Left lobe of liver (tissue), 2 donors: ENCODE measurements at places on chromosomes 11 and 22. TPM values are rescaled to one million over a fixed set of nuclear protein-coding genes. Genes with fewer than 3 reads are reported as not detected.

Gene GGTLC3
- total RNA-seq = not detected

Gene PARVB
- 14.3 TPM for total RNA-seq

Gene KCNJ1
- not detected for total RNA-seq

Gene FKBP2
- total RNA-seq = 82.6 TPM

Gene HTR3A
- total RNA-seq = not detected

Gene NELL1
- not detected for total RNA-seq

Gene THRSP
- 48.6 TPM for total RNA-seq

DNA sequence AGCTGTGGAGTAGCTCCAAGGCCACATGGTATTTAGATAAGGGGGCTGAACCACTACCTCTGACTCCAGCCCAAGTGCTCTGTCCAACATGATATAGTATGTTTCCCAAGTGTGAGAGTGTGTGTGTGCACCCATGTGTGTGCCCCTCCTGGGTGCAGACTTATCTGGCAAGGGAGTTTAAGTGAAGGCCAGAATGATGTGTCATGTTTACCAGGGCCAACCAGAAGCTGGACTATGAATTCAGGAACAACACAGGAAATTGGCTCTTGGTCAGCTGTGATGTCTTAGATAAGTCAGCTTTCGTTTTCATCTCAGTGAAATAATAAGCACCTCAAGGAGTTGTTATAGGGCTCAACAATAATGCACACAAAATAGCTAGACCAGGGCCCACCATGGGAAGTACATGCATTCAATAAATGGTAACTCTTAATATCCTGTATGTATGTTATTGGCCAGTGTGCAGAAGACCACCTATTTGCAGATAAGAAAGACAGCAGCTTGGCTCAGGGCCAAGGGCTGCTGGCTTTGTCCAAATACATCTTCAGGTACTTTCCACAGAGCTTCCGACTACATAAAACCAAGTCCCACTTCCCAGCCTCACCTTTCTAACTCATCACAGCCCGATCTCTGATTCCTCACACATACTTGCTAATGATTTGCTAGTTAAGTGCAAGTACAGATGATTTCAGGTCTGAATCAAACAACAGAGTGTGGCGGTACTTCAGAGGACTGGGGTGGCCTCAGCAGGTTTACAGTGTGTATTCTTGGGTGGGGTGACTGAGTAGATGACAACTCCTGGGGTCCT lies 120.9 kb downstream of the ME3 start:
- no peak for DNase-seq

DNA sequence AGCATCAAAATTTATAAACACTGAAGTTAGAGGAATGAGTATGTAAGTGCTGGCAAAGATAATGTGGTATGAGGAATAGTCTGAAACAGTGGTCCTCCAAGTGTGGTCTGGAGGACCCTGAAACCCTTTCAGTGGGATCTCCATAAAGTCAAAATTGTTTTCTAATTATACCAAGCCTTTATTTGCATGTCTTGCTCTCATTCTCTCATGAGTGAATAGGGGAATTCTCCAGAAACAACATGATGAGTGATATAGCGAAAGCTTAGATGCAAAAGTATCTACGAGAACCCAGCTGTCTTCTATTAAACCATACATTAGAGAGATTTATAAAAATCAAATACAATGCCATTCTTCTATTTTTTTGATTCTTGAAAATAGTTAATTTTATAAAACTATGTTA lies 145.0 kb upstream of the RAG2 start:
- no peak for DNase-seq

GRCh38 chr11:113587308-113587739 lies 112.1 kb upstream of the DRD2 start:
- no peak for DNase-seq

DNA sequence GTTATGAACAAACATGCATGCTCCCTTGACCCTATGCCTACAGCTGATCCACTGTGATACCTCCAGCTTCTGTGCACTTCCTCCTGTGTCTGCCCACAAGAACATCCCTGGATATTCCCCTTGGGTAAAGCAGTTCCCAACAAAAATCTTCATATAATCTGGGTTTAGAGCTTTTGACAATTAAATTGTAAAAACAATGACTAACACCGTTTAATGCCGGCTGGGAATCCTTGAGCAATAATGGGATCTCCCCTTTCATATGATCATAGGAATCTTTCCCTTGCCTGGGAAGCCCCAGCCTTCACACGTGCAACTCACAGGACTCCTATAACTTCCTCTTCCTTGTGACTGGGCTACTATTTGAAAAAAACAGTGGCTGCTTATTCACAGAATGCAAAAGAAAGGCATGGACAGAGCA lies 6.3 kb upstream of the ZC3H12C start:
- no peak for DNase-seq

DNA sequence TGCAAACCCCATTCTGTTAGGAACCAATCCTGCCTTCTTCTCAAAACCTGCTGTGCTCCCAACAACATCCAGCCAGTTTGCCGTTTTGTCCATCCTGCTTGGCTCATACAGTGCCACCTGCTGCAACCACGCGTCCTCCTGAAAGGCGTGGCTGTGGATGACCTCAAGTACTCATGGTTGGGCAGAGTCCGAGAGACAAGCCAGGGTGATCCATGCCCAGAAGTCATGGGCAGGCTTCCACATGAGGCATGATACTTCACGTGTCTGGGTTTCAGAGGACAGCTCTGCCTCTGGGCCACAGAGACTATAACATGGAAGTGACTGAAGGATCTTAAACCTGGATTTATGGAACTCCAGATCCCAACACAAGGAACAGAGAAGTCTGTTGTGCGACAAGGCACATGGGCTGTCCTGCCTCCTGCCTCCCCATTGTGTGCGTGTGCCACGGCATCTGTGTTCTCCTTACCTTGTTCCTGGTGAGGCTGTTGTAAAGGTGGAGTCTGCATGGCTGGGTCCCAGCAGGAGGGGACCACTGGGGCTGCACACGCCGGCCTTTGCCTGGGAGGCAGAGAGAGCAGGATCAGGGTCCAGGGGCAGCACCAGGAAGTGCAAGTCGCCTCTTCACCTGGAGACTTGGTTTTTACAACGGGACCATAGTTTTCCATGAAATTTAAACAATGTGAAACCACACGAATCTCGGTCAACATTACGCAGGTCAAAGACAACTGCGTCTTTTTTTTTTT lies 15.4 kb downstream of the CARS1 start:
- peak; percentile 96 for DNase-seq

DNA sequence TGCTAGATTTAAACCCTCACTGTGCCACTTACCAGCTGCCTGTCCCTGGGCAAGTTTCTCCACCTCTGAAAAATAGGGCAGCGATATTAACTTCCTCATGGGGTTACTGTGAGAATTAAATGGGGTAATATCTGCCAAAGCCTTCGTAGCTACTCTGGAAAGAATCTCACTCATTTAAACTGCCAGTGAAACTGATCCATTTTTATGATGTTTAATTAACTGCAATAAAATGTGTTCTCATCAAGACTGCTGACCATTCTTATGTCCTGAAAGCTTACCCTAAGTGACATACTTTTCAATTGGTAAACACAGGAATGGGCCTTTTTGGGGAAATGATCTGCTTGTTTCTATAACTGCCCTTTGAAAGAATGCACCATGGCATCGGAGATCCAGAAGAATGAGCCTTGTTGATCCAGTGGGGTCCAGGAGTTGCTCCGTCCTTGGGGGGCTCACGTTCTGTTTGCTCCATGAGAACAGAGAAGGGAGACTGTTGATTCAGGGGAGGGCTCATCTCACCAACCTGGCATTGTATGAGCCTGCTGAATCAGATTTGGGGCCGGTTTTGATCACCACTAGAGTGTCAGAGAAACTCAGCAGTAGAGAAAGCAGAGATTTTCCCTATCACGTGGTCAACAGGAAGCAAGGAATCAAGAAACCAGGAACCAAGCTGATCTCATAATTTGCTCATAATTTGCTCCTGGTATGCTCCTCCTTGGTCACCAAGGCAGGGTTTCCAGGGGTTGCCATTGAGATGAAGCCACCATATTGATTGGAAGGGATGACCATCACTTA lies 7.0 kb upstream of the CCDC86 start:
- no peak for DNase-seq

DNA sequence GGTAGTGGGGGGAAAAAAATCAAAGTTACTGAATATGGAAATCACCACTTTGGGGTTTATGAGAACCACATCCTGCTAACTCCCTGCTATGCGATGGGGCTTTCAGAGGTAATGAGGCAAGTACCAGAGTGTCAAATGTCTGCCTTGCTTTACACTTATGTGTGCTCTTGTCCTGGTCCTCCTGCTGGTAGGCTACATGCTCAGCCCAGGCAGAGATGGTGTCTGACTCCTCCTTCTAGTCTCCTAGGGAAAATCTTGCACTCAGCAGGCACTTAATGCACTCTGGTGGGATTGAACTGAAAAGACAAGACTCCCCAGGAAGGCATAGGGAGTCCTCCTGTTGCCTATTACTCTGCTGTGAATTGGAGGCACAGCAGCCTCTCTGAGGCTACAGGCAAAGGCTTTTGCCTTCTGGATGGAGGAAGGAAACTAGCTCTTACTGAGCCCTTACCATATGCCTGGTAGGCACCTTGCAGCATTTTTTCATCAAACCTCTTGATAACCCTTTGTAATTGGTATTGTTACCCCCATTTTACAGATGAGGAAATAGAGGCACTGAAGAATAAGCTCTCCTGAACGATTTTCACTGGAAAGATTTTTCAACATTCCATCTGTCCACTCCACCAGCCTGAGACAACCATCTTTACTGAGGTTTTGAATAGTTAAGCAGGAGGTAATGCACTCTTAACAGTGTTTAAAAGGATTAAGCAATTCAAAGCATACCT lies 132.1 kb upstream of the PAX6 start:
- no peak for DNase-seq

GRCh38 chr22:36325154-36326031 lies 62.4 kb downstream of the MYH9 start:
- DNase-seq = no peak

DNA sequence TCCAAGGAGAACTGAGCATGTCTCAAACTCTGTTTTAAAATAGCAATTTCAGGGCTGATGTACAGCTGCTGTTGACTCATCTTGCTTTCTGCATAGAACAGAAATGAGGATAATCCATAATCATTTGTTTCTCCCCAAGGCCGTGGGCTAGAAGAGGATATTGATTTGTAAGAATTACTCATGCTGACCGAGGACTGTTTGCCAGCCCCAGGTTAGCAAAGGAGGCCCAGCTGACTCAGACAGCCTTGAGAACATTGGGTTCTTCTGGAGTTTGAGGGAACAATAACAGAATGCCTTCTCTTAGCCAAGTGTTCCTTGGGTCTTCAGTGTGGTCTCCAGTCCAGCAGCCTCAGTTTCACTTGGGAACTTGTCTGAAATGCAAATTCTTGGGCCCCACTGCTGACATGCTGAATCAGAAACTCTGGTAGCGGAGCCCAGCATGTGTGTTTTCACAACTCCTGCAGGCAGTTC lies 92.0 kb downstream of the ZC3H12C start:
- no peak for DNase-seq

GRCh38 chr11:110951037-110951949 lies 239.1 kb upstream of the ARHGAP20 start:
- DNase-seq = no peak

GRCh38 chr11:113243696-113244095 lies 70.7 kb upstream of the TTC12 start:
- DNase-seq = no peak

DNA sequence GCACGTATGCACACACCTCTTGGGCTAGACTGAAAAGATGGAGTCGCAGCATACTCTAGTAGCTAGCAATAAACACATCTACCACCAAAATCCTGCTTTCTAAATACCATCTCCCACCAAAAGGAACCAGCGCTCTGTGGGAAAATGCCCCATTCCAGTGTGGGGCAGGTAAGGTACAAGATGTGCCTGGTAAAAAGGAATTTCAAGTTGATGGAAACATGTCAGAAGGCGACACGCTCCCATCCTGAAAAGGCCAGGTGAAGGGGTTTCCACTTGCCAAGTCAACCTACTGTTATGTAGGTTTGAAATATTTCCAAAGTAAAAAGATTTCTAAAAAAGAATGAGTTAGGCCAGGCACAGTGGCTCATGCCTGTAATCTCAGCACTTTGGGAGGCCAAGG lies 8.8 kb downstream of the DGCR2 start:
- no peak for DNase-seq

- no peak for DNase-seq
Measured at GRCh38 chr11:66720899-66721470, 8.0 kb downstream of the SPTBN2 start.

DNA sequence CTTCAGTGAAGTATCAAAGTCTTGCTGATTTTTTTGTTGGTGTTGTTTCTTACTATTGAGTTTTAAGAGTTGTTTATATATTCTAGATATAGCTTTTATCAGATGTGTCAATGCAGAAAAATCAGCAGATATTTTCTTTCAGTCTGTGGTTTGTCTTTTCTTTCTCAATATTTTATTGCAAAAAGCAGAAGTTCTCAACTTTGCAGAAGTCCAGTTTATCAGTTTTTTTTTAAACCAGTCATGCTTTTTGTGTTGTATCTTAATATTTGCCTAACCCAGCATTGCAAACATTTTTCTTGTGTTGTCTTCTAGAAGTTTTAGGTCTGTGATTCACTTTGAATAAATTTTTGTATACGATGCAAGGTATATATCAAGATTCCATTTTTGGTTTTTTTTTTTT lies 7.0 kb downstream of the ASRGL1 start:
- no peak for DNase-seq

DNA sequence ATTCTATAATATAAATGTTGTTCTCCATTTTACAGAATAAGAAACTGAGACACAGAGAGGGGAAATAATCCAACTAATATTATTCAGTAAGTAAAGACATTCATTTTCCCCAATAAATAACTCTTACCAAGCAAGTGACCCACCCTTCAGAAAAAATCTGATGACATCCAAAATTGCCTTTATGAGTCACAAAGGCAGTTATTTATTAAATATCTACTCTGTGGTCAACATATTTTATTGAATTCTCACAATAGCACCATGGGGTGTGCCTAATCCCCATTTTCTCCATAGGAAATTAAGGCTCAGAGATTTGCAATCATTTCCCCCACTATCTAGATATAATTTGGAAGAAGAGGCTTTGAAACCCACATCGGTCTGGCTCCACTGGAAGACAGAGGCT lies 161.5 kb upstream of the ISX start:
- DNase-seq = no peak
